ENCODE measurements at places on chromosomes 7 and 10.
A peak's percentile ranks its signal among the peaks of the same experiment; 100 is the strongest.

GRCh38 chr7:155509725-155510551, 36.4 kb downstream of the CNPY1 start:
- no peak for DNase-seq

DNA sequence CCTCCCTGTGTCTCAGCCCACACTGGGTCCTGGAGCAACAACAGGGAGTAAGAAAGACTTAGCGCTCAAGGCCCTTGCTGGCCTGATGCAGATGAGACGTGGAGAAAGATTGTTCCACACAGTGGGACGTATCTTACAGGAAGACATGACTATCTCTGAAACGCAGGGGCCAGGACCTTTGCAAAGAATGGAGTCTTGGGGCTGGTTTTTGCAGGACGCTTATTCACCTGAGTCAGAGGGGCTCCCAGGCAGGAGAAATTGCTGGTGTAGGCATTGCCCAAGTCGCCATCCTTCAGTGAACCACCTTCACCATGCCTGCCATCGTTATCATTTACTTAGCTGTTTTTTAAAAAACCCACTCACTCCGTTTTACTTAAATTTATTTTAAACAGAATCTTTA, 11.8 kb upstream of the GDF10 start:
- DNase-seq: no peak

GRCh38 chr7:130903358-130903974, 169.5 kb upstream of the KLF14 start:
- no peak for DNase-seq

GRCh38 chr7:152759949-152760853, 649 bp downstream of the ACTR3B start:
- no peak for DNase-seq

DNA sequence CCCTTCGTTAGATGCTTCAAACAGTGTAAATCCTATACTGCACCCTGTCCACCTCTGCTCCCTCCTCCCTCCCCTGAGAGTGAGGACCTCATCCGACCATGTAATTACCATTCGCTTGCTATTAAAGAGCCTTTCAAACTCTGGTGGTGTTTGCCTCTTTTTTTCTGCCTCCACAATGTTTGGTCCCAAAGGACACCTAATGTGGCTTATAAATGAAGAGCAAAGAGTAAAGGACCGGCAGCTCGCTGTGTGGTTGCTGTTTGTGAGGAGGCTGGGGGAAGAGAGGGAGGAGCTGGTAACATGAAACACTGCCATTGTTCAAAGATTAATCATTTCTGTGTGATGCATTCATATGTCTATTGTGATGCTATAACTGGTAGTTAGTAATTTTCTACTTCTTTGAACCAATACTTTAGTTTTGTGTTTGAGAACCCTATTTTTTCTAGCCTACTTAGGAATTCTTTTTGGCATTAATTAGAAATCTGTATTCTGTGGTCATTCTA, 27.9 kb downstream of the MTURN start:
- peak; percentile 81 for DNase-seq

DNA sequence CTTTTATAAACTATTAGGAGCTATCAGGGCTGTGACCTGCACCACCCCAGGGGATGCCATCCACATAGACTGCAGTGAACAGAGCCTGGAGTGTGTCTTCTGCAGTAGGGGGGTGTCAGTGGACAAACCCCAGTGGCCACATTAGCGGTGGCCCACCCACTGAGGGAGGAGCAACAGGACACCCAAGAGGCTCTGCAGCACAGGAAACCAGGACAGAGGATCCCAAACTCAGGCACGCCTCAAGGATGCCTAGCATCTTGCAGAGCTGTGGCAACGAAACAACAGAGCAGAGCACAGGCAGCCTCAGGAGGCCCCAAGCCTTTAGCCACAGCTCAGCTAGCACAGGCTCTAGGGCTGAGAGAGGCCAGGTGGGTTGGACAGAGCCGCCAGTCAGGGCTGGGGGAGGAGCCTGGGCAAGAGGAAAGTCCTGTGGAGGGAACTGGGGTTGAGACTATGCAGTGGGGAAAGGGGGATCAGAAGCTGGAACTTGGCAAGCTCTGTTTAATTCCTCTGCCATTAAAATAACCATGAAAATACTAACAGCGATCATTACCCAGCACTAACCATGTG, 53.8 kb downstream of the GRID1 start:
- DNase-seq: no peak

- peak; percentile 90 for DNase-seq
Measured at GRCh38 chr7:128343554-128344430, at the start of gene RBM28. RBM28 (minus strand) TSS chr7:128343908; CDS start chr7:128343793, 115 bp downstream.

DNA sequence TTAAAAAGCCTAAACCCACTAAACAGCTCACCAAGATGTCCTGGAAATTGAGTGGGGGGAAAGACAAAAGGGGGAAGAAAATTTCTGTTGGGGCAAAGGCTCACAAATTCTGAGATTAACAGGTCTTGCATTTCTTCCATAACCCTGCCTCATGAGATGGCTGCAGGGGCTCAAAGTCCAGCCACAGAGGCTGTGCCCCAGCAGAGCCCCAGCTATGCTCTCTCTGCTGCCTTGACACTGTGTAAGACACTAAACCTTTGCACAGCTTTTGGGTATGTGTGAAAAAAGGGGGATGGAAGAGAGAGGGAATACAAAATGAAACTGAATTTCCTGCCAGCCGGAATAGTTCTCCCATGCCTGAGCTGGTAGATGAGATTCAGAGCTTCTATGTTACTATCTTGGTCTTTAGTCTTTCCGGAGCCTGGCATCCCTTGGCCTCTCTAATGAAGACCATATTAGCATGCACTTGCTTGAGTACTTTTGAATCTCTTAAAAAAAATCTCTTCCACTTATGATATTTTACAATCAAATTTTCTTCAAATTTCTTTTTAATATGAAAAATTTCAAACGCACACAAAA, 240.0 kb upstream of the IMMP2L start:
- DNase-seq: no peak

DNA sequence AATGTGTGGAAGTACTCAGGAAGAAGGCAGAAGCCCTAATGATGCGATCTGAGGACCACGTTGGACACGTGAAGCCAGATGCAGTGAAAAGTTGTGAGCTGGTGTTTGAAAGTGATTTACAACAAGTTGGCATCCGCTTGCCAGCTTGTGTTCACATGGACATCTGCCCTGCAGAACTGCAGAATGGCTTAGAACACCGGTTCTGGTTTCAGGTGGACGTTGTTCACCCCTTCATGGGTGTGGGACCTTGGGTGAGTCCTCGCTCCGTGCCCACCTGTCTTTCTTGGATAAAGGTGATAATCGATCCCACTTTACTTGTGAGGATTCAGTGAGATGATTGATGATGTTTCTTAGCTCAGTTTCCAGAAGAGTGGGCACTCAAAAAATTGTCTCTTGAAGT, 53.8 kb downstream of the CAMK1D start:
- DNase-seq: no peak

DNA sequence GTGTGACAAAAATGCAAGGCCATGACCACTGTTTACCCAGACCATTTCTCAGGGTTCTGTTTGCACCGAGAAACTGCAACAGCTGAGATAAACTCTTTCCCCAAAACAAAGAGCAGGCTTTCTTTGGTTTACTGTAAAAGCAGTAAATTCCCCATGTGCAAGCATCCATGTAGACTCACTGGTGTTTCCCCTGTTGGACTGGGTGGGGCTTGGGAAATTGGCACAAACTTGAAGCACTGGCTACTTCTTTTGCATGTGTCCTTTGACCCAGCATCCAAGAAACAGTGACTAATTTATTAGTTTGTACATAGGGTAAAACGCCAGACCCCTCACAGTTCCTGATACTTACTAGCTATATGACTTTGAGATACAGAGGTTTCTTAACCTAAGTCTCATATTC, 12.3 kb downstream of the IQUB start:
- DNase-seq: no peak

- no peak for DNase-seq
Measured at GRCh38 chr10:14048930-14049613, 281.7 kb downstream of the FRMD4A start.

GRCh38 chr10:78974617-78975317, 94.0 kb upstream of the ZMIZ1 start:
- peak; percentile 9 for DNase-seq

DNA sequence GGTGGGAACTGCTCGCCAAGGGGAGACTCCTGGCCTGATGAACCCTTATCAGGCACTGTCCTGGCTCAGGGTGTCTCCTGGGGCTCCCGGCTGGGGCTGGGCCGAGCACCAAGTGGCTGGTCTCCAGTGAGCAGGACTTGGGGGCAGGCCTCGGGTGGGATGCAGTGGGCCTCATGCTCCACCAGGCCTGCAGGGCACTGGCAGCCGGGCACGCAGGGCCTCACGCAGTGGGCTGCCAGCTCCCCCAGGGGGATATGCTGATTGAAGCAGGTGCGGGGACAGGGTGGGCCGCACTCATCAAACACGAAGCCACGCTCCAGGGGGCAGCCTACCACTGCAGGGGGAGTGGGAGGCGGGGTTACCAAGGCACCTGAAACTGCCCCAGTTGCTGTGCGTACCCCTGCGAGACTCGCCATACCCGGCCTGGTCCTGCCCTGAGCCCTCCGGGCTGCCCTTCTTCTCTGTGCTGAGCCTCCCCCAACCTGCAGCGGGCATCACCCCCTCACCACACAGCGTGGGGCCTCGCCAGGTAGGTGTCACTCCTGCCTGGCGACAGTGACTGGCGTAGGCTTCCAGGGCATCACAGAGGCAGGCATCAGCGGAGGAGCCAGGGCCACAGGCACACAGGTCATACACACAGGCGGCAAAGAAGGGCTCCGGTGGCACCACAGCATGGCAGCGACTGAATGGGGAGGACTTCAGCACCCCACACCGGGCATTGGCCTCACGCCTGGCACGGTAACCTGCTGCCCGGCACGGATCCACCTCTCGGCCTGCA, 14.5 kb downstream of the ATP6V1F start:
- no peak for DNase-seq

GRCh38 chr7:144908943-144909556, 73.2 kb upstream of the TPK1 start:
- DNase-seq: no peak

- DNase-seq: no peak
Measured at GRCh38 chr7:91128683-91129348, 135.4 kb upstream of the FZD1 start.

DNA sequence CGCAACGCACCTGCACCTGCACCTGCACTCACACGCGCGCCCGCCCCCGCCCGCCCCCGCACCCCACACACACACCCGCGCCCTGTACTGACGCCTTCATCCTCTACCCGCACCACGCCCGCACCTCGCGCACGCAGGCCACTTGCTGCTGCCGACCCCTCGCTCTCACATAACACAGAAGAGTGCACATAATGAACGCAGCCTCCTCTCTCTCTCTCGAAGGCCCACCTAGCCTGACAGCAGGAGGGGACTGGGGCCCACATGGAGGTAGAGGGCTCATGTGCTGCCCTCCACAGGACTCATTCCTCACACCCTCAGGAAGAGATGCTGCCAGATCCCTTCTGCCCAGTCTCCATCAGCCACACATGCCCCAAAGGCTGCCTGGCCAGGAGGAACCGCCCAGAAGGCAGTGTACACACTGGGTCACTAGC, 432 bp upstream of the CAMK2B start:
- DNase-seq: peak; percentile 25

DNA sequence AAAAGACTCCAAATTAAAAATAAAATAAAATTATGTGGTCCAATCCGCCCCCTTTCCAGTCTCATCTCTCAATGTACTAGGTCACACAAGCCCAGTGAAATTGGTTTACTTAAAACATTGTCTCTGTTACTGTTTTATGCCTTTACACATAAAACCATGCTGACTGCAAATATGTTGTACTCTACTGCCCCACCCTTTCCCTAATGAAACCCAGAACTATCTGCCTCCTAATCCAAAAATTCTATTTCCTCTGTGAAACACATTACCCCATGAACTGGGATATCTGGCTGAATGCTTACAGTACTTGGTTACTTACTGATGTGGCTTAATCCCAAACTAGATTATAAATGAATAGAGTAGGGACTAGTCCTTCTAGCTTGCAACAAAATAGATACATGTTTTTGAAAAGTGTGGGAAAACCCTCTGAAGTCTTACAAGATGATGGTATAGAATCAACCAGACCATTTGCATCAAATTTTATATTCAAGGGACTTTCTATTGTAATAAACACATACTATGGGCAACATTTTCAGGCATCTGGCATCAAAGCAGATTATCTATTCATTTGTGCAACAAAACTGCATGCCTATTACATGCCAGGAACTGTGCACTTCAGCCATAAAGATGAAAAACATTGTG, 10.0 kb upstream of the KMT2E start:
- no peak for DNase-seq

- no peak for DNase-seq
Measured at GRCh38 chr7:73520673-73521635, 1.1 kb downstream of the BAZ1B start.

- no peak for DNase-seq
Measured at GRCh38 chr10:54194806-54195205, 606.2 kb downstream of the PCDH15 start.

GRCh38 chr7:111138193-111138569, 47.3 kb downstream of the LRRN3 start:
- DNase-seq: no peak

DNA sequence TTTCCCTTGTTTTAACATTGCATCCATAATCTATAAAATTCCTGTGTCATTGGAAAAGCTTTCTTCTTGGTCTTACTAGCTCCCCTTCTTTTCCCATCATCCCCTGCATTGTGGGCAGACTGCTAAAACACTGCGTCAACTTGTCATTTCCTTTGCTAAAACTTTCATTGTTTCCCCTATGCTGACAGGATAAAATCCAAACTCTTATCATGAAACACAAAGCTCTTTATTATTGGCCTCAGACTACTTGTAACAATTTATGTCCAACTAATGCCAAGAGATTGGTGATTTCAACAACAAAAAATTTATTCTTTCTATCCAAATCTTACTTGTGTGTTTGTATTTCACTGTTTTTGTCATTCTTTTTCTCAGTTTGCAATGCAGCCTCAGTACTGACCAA, 339.1 kb downstream of the HGF start:
- DNase-seq: no peak

GRCh38 chr7:2523941-2524807, 4.6 kb downstream of the LFNG start:
- peak; percentile 98 for DNase-seq

- DNase-seq: no peak
Measured at GRCh38 chr7:47896809-47897423, 51.4 kb downstream of the PKD1L1 start.

DNA sequence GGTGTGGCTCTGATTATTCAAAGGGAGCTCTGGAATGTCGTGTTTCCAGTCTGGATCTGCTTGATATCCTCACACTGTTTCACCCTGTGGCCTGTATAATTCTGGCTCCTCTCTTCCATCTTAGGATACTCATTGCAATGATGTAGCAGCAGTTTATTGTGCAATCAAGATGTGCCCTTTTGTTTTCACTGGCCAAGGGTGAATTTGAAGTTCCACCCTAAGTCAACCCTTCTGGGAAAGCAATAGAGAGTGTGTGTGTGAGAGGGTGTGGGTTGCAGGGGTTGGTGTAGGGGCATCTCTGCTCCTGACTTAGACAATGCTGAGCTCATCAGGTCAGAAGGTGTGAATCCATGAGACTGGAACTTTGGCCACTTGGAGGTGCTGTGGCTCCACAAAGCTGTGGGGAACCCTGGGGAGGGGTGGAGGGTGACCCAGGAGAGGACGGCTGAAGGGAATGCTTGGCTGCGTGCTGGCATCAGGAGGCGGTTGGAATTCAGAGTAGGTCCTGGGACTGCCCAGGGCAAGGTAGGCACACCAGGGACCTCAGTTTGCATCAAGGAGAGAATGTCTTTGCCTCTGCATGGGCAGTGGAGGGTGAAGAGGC, 118.0 kb upstream of the PRSS58 start:
- no peak for DNase-seq

- DNase-seq: peak; percentile 70
Measured at GRCh38 chr7:26705567-26705966, 158.8 kb downstream of the SKAP2 start.
